ENCODE measurements at places on chromosomes 1 and 21. TPM values are rescaled to one million over a fixed set of nuclear protein-coding genes. Genes with fewer than 3 reads are reported as not detected.

Gene URB2
- 6.0 TPM for total RNA-seq

Gene SPRR4
- not detected for total RNA-seq

Gene PADI2
- total RNA-seq: 0.15 TPM

Gene CXADR
- 1.2 TPM for total RNA-seq

Gene ATP1A4
- total RNA-seq: not detected

Gene CALML6
- total RNA-seq: 0.15 TPM

Gene EPHA8
- not detected for total RNA-seq

Gene B3GALNT2
- total RNA-seq: 40.0 TPM

Gene APCS
- total RNA-seq: not detected

Gene PROK1
- not detected for total RNA-seq

Gene RNF186
- total RNA-seq: not detected

Gene PIGV
- 26.0 TPM for total RNA-seq

Gene MYOG
- total RNA-seq: not detected

Gene MIXL1
- not detected for total RNA-seq

Gene TMEM51
- 8.3 TPM for total RNA-seq

Gene PTAFR
- total RNA-seq: 0.15 TPM
